ENCODE measurements at places on chromosomes 3 and 15.

DNA sequence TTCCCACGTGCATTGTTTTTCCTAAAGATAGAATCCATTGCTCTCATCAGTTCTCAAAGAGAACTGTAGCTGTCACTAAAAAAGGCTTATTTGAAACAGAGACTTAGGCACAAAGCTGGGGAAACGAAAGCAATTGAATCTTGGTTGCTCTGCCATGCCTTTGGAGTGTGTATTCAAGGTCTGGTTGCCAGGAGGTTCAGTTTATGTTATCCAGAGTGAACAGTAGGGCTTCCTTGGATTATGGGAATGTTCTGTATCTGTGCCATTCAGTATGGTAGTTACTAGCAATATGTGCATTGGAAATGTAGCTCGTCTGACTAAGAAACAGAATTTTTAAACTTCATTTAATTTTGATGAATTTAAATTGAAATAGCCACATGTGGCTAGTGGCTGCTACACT lies 50.6 kb downstream of the CLSTN2 start:
- no peak for DNase-seq

DNA sequence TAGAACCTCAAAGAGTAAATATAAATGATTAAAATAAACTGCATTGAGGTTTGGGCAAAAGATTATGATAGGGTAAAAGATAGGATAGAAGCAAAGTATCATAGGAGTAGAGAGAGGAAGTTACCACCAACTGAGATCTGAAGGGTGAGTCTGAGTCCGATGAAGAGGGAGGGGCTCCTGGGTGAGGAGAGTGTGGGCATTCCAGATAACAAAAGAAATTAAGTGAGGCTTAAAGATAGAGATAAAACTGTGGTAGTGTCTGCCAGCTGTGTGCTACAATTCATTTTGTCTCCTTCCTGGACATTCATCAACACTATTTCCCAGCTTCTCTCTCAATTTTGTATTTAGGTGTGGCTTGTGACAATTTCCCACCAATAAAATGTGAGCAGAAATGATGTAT lies 343.0 kb upstream of the PLSCR5 start:
- DNase-seq = no peak

DNA sequence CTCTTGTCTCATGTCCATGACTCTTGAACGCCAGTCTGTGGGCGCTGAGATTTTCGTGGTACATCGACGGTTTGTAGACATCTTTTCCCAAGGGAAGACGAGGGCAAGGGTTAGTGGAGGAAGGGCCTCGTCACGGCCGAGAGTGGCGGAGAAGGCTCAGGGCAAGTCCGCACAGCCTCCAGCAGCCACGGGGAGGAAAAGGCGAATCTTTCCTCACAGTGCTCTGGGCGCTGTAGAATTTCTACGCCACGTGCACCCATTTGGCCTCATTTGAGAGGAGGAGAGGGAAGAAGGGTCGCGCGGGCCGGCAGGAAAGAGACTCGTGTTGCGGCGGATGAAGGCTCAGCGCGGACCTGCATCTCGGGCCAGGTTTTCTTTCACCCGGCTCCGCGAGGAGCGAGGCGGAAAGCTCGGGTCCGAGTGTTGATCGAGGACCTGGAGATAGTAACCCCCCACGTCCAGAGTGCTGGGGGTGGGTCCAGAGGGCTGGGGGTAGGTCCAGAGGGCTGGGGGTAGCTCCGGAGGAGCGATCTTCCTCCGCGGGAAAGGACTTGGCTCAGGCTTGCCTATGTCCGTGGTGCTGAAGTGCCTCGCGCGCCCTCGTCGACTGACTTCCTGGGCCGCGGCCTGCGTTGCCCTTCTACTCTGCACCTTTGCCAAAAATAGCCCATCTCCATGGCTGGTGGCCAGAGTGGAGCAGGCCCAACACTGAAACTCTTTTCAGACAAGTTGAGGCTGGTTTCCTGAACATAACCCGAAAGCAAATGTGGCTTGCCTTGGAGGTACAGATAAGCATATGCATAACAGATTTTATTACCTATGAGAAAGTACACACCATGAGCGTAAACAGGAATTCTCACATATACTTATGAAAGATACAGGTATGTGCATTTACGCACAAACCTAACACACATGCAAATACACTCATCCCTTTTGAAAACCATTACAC lies 1.1 kb downstream of the SLC35G2 start:
- no peak for DNase-seq

- no peak for DNase-seq
Observed at GRCh38 chr15:37107071-37107743, 6.9 kb upstream of the MEIS2 start.

DNA sequence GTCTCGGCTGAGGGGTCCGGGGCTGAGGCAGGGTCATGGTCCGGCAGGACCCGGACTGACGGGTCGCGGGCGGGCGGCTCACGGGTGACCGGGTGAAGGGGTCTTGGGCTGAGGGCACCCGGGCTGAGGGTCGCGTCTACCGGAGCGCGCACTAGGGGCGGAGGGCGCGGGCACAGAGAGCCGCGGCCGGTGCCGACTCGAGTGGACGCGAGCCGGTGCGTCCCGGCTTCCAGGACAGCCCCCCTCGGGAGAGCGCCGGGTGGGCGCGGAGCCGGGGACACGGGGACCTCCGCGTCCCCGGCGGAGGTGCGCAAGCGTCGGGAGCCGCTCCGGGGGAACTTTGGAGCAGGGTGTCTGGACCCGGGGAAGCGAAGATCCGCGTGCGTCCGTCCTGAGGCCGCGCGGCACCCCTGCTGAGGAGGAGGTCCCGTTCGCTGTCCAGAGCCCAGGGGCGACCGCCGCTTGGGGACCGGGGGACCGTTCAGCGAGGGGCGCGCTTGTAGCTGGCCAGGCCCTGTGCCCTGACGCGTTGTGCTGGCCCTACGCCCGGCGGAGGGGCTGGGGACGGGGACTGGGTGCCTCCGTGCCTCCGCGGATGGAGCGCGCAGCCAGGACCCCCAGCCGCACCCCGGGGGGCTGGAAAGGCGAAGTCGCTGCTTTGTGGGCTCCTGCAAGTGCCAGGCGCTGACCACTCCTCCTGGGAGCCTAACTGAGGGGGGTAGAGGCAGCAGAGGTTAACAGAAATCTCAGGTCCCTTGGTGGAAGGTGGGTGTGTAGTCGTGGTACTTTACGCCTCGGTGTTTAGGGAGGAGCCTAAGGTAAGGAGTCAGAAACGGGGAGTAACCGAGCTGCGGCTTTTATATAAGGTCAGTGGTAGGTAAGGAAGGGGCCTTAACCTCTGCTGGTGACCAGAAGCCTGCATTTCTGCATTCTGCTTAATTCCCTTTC lies at the start of gene PPARG:
Gene PPARG, plus strand, starts transcription at position 889 of the 948 bp plus-strand sequence. CDS start 90,642 bp downstream, outside the sequence.
- no peak for DNase-seq

GRCh38 chr3:56630966-56631365 lies 52.1 kb downstream of the TASOR start:
- no peak for DNase-seq

DNA sequence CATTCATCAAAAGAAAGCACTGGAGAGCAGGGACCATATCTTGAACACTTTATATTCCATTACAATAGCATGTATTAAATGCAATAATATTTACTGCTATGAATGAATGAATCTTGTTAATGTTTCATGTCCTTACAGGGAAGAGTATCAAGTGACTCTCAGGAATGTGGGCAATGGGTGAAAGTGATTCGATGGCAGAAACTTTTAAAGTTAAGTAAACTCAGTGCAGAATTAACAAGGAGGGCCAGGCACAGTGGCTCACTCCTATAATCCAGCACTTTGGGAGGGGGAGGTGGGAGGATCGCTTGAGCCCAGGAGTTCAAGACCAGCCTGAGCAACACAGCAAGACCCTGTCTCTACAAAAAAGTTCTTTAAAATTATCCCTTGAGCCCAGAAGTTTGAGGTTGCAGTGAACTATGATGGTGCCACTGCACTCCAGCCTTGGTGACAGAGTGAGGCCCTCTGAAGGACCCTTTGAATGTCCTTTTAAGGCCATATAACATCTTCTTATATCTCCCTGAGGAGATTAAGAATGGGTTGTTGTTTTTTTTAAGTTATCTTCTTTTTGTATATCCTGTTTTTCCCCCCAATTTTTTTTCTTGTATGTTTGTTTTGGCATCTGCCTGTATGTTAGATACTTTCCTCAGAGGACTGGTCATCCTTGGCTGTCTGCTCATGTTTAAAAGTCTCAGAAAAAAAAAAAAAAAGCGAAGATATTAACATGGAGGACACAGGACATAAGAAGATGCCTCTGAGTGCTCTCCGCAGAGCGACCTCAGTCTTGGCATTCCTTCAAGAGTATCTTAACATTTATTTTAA lies 9.6 kb upstream of the FSIP1 start:
- no peak for DNase-seq

GRCh38 chr3:108946292-108947285 lies 7.1 kb downstream of the GUCA1C start:
- no peak for DNase-seq

- no peak for DNase-seq
Observed at GRCh38 chr15:35886765-35887164, 340.8 kb upstream of the DPH6 start.

DNA sequence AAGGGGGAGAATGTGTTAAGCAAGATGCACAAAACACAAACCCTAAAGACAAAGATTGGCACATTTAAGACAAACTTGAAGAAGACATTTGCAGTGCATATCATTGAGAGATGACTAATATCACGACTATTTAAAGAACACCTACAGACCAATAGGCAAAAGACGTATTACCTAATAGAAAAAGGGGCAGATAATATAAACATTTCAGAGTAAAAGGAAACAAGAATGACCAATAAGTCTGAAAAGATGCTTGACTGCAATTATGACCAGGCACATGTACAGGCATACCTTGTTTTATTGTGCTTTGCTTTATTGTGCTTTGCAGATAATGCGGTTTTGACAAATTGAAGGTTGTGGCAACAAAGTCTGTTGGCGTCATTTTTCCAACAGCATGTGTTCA lies 4.9 kb downstream of the HACD3 start:
- DNase-seq = no peak

GRCh38 chr3:25513642-25514266 lies 85.7 kb downstream of the RARB start:
- DNase-seq = no peak

- peak; percentile 22 for DNase-seq
Observed at GRCh38 chr3:123096731-123097130, 29.9 kb downstream of the PDIA5 start.

- no peak for DNase-seq
Observed at GRCh38 chr15:89756897-89757296, 5.8 kb upstream of the MESP1 start.

DNA sequence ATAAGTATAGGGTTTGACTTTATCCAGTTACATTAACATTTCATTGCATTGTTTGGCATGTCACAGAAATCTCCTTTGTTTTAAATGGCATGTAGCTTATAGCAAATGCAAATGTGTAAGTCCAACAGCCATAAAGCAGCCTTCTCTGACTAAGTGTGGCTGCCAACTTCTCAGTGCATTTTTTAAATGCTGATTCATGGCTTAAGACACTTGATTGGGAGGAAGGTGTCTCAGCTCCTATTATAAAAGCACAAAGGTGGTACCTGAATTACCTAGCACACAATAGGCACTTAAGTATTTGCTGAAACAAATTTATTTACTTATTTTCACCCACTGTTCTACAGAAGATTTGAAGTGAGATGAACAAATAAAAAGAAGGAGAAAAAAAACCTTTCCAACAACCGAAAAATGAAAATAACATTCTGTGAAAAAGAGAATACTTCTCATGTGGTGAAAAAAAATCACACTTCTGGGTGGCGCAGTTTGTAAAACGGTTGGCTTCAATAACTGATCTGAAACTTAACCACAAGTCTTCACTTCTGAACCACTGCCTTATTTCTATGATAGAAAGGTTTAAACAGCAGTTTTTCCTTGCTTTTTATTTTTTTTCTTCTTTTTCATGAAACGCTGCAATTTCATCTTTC lies 105.5 kb upstream of the ICE2 start:
- no peak for DNase-seq

DNA sequence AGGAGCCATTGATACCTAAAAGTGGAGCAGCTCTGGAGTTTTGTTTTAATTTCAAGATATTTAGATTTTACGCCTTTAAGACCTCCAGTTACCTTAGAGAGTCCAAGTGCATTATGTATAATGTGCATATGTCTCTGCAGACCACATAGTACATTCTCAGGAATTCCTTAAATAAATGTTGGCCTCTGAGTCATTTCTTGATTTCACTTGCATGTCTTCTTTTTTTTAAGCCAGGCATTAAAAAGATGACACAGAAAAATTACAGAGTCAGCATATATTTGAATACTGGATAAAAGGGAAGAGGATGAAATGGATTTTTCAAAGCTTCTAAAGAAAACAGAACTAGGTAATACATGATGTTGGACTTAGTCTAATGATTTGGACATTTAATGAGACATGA lies 125.2 kb downstream of the TMCO5A start:
- DNase-seq = no peak

GRCh38 chr3:141498598-141499223 lies 11.9 kb downstream of the RASA2 start:
- DNase-seq = no peak

- no peak for DNase-seq
Observed at GRCh38 chr3:72181251-72181650, 396.3 kb upstream of the PROK2 start.

GRCh38 chr15:74816624-74817369 lies 4.2 kb downstream of the LMAN1L start:
- DNase-seq = no peak

DNA sequence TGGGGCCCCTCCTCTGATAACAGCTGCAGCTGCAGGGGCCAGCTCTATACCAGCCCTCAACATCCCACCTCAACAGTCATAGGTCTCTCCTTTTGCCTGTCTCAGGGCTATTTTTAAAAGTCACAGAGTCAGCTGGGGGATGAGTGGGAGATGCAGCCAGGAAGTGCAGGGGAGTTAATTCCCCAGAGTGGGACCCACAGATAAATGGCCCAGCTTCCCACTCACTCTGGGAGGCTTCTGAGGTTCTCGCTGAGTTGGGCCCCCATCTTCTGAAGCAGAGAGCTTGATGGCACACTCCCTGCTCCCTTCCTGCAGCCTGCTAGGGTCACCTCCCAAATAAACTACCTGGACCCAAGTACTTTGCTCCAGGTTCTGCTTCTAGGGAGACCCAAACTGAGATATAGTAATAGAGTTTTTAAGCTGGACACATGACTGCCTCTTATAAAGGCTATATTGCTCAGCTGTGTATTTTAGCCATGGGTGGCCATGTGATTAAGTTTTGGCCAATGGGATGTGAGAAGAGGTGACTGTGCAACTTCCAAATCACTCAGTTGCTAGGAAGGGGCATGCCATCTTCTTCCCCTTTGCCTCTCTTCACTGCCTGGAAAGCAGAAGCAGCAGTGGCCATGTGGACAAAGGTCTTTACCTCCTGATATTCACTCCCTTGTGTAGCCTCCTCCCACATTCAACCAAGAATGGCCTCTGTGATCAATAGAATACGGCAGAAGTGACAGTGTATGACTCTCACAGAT lies 15.5 kb upstream of the VIPR1 start:
- DNase-seq = no peak

DNA sequence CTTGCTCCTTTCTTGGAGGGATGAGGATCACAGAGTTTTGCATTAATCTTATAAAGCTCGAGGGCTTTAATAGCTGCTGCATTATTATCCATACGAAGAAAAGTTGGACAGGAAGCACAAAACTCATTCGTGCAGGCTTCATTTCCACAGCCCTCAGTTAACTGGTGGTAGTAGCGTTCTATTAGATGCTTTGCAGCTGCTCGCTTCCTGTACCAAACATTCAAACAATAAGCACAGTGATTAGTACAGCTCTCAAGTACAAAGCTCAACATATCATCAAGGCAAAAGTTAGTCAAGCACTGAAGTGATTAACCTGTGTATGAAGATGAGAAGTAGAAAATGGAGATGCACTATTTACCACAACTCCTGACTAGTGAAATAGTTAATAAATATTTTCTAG lies 63.3 kb downstream of the UBE3A start:
- no peak for DNase-seq

- peak; percentile 72 for DNase-seq
Observed at GRCh38 chr3:115989684-115990421, 366.5 kb downstream of the GAP43 start.

Data from BJ (cell line).